ENCODE measurements at places on chromosomes 2 and 18.

GRCh38 chr18:58315739-58316215, 271.8 kb downstream of the NEDD4L start:
- no peak for DNase-seq

DNA sequence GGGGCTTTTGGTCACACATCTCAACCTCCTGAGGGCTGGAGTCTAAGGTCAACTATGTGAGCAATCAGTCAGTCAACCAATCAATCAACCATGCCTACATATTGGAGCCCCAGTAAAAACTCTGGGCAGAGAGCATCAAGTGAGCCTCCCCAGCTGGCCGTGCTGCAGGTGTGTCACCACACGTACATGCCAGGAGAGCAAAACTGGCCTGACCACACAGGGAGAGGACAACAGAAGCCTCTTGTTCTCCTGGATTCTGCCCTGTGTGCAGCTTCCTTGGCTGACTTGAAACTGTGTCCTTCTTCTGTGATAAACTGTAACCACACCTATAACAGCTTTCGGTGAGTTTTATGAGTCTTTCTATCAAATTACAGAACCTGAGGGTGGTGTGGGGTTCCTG, 25.9 kb downstream of the GPR35 start:
- DNase-seq: no peak

DNA sequence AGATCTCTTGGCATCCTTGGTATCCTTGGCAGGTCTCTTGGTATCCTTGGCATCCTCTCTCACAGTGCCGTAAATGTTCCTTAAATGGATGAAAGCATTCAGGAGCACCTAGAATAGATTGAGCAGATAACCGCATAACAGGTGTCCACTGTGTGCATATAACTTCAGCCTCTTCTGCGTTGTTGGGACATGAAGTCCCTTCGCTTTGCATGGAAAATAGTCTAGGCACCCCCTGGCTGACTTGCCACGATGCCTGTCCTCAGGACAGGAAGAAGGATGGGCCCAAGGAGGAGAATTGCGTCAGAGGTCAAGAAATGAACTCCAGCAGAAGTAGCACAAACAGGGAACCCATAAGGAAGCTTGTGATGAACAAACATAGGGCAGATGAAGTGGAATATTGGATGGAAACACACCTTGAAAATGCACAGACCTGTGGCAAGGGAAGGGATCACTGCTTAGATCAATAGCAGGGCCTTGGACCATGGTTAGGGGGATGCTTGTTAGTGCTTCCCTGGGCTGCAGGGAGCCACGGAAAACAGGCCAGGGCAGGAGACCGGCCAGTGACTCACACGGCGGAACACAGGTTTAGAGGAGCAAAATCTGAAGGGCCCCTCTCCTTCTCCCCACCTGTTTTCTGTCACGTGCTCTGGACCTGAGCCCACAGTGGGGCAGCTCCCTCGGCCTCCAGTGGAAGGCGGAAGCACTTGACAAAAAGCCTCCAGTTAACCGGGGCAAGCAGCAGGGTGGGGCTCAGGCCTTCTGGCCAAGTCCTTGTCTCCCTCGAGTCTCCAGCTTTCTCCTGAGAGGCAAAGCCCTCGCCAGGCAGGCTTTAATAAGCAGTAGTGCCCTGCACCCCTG, 99.2 kb upstream of the ASAP2 start:
- DNase-seq: no peak

- peak; percentile 9 for DNase-seq
Observed at GRCh38 chr2:137838255-137839092, 125.8 kb upstream of the HNMT start.

DNA sequence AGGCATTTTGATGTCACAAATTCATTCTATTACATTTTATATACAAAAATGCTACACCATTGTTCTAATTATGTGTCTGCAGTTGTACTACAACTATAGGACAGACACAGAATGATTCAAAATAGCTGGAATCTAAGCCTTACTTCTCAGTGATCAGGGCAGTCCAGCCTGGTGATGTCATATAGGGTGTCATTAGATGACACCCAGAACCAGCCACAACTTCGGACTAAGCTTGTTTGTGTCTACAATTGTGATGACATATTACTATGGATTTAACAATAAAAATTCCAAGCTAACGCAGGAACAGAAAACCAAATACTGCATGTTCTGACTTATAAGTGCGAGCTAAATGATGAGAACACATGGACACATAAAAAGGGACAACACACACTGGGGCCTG, 31.0 kb downstream of the M1AP start:
- DNase-seq: no peak

GRCh38 chr2:142865924-142866323, 11.5 kb upstream of the KYNU start:
- no peak for DNase-seq

DNA sequence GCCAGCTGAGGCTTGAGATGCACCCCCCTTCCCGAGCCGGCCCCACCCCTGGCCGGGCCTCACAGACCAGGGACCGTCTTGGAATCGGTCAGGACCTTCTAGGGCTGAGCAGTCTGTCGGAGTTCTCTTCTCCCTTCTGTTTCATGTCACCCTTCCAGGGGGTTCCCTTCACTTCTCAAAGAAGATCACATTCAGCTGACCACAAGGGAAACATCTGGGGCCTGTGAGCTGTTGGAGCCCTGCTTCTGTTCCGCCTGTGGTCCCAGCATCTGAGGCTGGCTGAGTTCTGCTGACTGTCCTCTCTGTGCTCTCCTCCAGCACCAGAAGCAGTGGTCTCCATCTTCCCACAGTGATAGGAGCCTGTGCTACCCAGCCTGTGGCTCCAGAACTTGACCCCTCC, 106.5 kb downstream of the SEPTIN10 start:
- no peak for DNase-seq

DNA sequence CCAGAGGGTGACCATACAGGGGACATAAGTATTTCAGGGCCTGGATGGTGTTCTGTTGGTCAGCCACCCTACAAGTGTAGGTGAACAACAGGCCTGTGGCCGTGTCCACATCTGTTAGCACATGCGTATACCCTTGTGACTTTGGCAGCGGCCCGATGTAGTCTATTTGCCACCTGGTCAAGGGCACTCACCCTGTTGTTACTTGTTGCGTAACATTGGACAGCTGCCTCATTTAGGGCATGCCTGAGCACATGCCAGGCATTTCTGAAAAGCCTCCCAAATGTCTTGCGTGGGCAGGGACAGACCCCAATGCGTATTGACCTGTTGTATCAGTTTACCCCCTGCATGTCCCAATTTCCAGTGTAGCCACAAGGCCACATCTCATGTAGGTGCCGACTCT, 235.0 kb downstream of the MBD5 start:
- no peak for DNase-seq

DNA sequence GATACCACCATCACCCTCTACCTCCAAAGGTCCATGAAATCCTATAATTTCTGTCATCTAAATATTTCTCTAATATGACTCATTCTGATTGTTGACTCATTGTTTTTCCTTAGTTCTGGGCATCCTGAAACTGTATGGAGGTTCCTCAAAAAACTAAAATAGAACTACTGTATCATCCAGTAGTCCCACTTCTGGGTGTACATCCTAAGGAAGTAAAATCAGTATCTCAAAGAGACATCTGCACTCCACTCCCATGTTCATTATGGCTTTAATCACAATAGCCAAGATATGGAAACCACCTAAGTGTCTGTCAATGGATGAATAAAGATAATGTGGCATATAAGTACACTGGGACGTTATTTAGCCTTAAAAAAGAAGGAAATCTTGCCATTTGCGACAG, 125.8 kb upstream of the MYO3B start:
- DNase-seq: no peak

- DNase-seq: no peak
Observed at GRCh38 chr2:178523596-178524134, 43.4 kb downstream of the PLEKHA3 start.

DNA sequence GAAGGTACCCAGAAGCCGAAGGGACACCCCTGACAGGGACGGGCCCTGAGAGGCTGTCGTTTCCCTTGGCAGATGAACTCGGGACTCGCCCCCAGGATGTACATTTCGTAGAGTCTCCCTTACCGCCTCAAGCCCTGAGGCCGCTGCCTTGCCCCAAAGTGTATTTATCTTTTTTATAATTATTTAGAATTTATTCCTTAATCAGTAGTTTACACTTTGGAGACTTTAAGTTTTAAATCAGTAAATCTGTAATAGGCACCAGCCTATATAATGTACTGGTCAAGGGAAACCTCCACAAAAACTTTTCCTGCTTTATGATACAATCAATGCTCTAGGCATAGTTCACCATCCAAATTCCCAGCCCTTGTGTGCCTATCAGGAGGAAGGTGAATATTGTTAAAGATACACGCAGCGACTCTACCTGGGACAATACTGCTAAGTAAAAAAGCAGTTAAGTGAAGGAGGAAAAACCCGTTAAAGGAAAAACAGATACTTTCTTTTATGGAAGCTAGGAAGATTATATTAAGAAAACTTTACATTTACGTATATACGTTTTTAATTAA, 848 bp downstream of the VRK2 start:
- DNase-seq: no peak

- no peak for DNase-seq
Observed at GRCh38 chr2:165113414-165113813, 90.4 kb downstream of the SCN3A start.

DNA sequence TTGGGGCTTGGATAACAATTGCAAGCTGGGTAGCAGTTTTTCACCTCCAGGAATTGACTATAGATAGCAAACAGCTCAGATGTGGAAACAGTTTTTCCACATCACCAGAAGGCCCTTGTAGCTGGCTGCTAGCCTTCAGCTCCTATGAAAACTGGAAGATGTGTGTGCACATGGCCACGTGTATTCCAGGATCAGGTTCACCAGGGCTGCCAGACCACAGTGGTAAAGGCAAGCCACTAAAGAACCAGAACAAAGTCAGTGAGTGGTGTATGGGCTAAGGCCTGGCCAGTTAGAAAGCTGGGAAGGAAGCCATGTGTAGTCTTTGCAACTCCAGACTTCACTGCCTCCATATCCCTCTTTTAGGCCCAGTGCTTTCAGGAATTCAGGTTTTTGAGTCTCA, 12.9 kb downstream of the LRRTM1 start:
- no peak for DNase-seq

DNA sequence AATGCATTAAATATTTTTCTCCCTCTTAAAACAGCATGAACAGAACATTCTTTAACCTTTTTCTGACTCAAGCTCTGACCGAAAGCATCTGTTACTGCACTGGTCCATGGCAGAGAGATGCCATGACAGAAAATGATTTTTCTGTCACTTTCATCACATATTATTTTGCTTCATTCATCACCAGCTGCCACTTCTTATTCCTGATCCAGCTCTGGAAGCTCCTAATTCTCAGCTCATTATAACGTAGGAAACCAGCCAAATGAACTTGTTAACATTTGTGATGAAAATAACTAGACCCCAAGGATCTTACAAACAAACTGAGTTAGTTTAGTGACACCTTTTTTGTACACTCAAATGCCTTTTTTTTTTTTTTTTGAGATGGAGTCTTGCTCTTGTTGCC, 7.6 kb upstream of the CFLAR start:
- no peak for DNase-seq

DNA sequence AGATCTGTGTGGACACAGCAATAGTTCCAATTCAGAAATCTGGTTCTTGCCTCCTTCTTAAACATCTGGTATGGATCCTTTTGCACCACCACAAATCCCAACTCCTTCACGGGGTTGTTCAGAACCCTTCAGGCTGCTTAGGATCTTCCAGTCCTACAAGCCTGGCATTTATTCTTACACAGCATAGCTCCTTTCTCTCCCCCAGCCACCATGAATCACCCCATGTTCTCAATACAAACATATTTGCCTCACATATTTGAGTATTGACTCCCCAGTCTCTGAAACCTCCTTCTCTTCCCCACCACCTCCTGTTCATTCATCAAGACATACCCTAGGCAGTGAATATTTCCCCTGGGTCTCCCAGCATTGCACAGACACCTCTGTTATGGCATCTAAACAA, 155.2 kb downstream of the ALK start:
- no peak for DNase-seq

DNA sequence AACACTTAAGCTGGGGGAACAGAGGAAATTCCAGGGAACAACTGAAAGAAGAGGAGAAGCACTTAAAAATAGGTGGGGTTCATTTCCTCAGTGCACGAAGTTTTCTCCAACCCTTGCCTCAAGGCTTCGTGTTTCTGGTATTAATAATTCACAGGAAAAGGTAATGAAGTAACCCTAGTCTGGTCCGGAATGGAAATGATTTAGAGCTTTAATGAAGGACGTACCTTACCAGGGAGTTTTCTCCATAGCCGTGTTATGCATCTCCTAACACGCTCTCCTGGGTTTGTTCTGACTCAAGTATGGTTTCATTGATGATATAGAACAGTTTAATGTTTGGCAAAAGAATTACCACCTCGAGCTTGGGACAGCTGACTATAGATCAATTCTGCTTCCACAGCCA, 214.2 kb downstream of the MTX2 start:
- no peak for DNase-seq

GRCh38 chr2:230893841-230894781, 29.4 kb downstream of the ITM2C start:
- no peak for DNase-seq

GRCh38 chr2:179533875-179534274, 269.2 kb upstream of the SESTD1 start:
- DNase-seq: no peak

GRCh38 chr2:97210325-97210724, 97.4 kb downstream of the ANKRD36 start:
- DNase-seq: no peak

DNA sequence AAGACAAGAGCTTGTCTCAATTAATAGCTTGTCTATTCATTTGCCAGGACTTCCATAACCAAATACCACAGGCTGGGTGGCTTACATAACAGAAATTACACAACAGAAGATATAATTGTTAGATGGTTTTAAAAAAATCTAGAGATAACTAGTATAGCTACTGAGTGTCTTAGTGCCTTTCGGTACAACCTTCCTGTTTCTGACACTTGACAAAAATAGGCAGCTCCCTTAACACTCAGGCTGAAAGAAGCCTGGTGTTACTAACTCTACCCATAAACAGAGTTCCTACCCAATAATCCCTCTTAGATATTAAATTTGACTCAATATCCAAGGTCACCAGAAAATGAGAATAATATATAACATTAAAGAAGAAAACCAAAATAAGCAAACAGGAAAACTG, 129.7 kb downstream of the BARD1 start:
- no peak for DNase-seq

DNA sequence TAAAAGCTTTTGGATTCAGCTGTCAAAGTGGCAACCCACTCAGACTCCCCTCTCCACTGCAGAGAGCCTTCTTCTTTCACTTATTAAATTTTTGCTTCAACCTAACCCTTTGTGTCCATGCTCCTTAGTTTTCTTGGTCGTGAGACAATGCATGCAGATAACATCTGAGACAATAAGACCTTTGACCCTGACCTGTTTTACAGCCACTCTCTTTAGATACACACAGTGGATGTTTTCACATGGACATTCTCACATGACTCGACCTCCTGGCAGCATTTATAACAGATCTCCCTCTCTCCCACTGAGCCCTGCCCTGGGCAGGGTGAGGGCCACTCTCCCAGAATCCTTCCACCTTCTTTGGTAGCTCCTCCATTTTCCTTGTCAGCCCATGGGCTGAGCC, 30.4 kb upstream of the IL36G start:
- DNase-seq: no peak

GRCh38 chr18:48943736-48944527, 6.8 kb downstream of the SMAD7 start:
- DNase-seq: no peak

- no peak for DNase-seq
Observed at GRCh38 chr2:18845854-18846445, 256.6 kb upstream of the NT5C1B start.

Data from stimulated activated naive CD8-positive, alpha-beta T cell treated with anti-CD3 and anti-CD28 coated beads, Interleukin-15, amount 100 ng/mL, for 72 hours (primary cell).